ENCODE measurements at places on chromosomes 3 and 15.

- DNase-seq: no peak
Measured at GRCh38 chr3:173138026-173138425, 3.0 kb downstream of the SPATA16 start.

DNA sequence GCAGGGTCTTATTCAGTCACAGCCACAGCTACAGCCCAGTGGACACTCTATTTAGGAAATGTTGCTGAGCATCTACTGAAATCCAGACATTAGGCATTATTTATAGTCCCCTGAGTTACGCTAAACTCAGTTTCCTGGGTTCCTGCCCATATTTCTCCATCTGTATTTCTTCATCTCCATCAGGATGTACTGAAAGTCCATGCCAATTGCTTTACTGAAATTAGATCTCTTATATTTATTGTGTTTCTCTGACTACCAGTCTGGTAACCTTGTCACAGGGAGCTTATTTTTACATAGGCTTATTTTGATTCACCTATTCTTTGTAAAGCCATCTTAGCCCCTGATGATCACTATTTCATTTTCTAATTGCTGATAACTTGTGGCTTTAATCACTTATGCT, 223.9 kb downstream of the TLE3 start:
- DNase-seq: no peak

GRCh38 chr3:88188436-88188835, 38.7 kb downstream of the C3orf38 start:
- no peak for DNase-seq

DNA sequence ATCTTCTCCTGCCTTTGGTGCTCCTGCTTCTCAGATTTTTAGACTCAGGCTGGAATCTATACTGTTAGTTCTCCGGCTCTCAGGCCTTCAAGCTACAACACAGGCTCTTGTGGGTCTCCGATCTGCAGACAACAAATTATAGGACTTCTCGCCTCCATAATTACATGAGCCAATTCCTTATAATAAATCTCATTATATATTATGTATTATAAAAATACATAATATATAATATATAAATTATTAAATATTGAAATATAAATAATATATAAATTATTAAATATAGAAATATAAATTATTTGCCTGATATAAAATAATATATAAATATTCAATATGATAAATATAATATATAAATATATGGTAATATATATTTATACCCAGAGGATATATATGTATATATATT, 1214.0 kb downstream of the ROBO2 start:
- no peak for DNase-seq

DNA sequence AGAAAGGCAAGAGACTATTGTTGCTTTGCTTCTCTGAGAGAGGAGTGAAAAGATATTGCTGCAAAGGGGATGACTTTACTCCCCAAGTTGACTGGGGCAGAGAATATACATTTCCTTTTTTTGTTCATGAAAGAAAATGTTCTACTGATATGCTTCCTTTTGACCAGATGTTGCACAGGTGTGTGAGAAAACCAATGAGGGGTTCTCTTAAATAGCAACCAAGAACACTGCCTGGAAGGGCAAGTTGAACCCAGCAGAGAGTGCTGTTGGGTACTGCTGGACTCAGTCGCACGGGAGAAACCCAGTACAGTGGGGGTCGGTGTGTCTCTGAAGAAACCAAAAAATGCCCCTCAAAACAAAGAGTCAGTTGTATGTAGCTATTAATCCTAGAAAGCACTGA, 101.2 kb downstream of the CHST2 start:
- DNase-seq: no peak

- peak; percentile 6 for DNase-seq
Measured at GRCh38 chr3:122350814-122351418, 25.9 kb downstream of the CSTA start.

GRCh38 chr15:77591968-77592613, 40.6 kb downstream of the LINGO1 start:
- DNase-seq: no peak

DNA sequence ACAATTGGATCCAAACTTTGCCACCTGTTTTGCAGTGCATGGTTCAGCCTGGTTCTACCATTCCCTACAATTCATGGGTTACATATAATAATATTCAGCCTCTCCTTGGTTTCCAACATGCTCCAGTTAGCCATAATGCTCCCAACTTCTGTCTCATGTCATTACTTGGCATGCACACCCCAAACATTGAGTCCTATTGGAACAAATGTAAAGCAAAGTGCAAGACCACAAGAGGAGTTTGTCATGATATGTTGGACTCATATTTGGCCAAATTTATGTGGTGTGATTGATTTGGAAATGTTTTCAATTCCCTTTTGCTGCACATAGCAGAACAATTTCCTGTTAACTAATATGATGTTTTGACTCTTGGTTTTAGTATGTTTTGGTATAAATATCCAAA, 50.2 kb downstream of the KCNAB1 start:
- DNase-seq: no peak

DNA sequence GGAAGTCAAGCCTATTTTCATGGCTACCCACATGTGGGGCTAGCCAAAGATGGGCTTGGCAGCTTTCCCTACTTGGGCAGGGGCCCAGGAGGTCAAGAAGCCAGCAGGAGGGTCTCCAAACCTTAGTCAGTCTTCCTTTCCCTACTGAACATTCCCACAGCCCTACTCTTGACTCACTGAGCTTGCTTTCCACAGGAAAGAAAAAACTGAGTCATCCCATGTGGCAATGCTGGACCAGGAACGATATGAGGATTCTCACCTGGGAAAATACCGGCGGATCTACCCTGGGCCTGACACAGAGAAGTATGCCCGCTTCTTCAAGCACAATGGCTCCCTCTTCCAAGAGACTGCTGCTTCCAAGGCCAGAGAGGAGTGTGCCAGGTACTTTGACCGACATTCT, 3.7 kb upstream of the NGRN start:
- DNase-seq: no peak

- no peak for DNase-seq
Measured at GRCh38 chr15:92807971-92808571, 92.1 kb upstream of the CHD2 start.

- DNase-seq: no peak
Measured at GRCh38 chr15:62348623-62349022, 183.5 kb upstream of the C2CD4B start.

DNA sequence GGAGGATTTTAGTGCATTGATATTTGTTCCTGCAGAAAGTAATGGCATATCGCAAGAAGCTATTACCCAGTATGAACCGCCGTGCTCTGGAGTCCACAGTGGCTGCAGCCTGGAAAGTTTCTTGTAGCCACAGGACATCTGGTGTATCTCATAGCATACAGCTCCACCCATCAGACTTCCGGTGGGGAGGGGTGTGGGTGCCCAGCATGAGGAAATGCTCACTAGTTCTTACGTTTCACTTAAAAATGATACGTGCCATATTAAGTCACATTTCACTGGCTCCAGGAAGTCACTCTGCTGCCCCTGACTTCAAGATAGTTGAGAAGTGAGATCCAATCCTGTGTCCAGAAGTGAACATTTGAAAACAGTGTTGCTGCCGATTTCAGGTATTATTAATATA, 990.4 kb downstream of the GBE1 start:
- no peak for DNase-seq

- DNase-seq: no peak
Measured at GRCh38 chr15:85452436-85452835, 72.0 kb downstream of the AKAP13 start.

GRCh38 chr15:40776537-40777141, 6.9 kb downstream of the C15orf62 start:
- DNase-seq: peak; percentile 49

DNA sequence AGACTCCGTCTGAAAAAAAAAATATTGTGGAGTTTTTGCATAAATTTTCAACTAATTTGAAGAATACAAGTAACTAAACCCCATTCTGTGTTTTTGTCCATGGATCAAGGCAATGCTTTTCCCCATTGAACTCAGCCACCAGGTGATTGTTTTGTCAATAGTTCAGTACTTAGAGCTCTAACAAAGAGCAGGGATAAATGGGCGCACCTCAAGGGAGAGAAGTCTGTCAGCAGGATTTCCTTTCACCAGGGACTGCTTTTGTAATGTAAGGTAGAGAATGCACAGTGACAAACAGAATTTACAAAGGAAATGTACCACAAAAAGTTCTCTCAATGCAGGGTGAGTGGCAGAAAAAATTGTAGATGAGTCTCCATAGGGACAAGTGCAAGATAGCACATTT, 10.8 kb upstream of the ATP13A5 start:
- no peak for DNase-seq

- peak; percentile 95 for DNase-seq
Measured at GRCh38 chr3:170709046-170709445, 123.2 kb upstream of the SLC7A14 start.

GRCh38 chr3:48151058-48151806, 37.0 kb downstream of the CDC25A start:
- DNase-seq: no peak

- peak; percentile 73 for DNase-seq
Measured at GRCh38 chr15:59169251-59169708, 37.4 kb upstream of the LDHAL6B start.

DNA sequence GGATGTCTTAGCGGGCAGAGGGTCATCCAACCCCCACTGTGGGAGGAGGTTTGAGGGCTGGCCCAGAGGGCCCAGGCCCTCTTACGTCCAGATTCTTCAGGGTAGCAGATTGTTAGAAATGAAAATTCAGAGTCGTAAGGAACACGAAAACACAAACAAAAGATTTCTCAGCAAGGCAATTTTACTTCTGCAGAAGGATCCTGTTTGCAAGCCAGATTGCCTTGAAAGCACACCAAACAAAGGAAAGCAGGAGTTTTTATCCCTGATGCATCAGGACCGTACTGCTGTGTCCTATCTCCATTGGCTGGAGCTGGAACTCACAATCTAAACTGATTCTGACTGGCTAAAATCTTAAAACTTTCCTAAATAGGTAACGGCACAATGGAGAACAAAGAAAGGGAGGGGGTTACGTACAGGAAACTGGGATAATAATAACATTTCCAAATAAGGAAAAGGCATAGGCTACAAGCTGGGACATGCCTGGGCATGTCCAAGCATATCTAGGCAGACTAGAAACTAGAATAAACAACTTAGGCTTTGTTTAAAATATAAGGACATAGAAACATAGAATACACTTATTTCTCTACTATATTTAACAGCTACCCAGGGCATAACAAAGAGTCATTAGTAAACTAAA, 97.3 kb upstream of the C2CD4B start:
- DNase-seq: no peak

DNA sequence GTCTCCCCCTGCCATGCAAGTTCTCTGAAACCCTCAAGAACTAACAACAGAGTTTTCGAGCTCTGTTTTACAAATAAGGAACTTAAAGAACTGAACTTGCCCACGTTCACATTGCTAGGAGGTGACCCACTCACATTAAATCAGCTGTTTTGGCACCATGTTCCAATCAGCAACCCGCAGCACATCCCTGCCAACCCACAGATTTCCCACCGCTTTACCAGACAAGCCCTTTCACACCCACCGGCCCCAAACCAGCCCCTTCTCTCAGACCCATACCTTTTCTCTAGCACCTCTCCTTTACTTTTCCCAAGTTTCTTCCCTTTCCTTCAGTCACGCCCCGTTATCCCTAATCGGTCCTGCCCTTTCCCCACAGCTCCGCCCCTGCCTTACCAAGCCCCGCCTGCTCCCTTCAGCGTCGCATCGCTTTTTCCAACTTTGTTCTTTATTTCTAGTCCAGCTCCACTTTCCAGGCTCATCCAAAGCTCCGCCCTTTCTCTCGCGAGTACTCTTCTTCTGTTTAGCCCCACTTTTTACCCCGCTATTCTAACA, 804 bp upstream of the BRPF1 start:
- DNase-seq: no peak

DNA sequence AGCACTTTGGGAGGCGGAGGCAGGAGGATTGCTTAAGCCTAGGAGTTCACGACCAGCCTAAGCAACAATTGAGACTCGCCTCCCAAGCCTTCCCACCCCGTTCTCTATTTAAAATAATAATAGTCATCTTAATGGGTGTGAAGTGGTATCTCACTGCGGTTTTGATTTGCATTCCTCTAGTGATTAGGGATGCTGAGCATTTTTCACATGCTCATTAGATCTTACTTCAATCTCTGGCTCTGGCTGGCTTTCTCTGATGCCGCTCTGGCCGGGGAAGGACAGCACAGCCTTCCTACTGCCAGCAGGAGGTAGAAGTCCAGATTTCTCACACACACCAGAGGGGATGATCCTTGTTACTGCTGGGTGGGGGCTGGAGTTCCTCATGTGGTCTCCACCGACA, 7.4 kb upstream of the EIF4A2 start:
- DNase-seq: no peak
